ENCODE measurements at places on chromosomes 5 and 9. TPM values are rescaled to one million over a fixed set of nuclear protein-coding genes. Genes with fewer than 3 reads are reported as not detected.

SPINK13 gene
- polyA plus RNA-seq = not detected

ACER2 gene
- 4.5 TPM for polyA plus RNA-seq

ADRA1B gene
- polyA plus RNA-seq = 0.25 TPM

SAXO1 gene
- not detected for polyA plus RNA-seq

MARVELD2 gene
- polyA plus RNA-seq = 3.7 TPM

FKBP15 gene
- polyA plus RNA-seq = 5.5 TPM

LCN1 gene
- polyA plus RNA-seq = not detected

CARD19 gene
- 32.9 TPM for polyA plus RNA-seq

COL15A1 gene
- polyA plus RNA-seq = 13.3 TPM

IDNK gene
- 12.8 TPM for polyA plus RNA-seq

SMIM33 gene
- polyA plus RNA-seq = not detected

BNC2 gene
- polyA plus RNA-seq = 1.3 TPM

DNM1 gene
- 3.5 TPM for polyA plus RNA-seq

SPATA6L gene
- 2.3 TPM for polyA plus RNA-seq

SGCD gene
- polyA plus RNA-seq = 2.1 TPM

PHPT1 gene
- polyA plus RNA-seq = 151 TPM

PIP5KL1 gene
- polyA plus RNA-seq = 2.3 TPM

PLAC8L1 gene
- polyA plus RNA-seq = not detected

MSX2 gene
- polyA plus RNA-seq = 1.5 TPM

PSMB7 gene
- 179 TPM for polyA plus RNA-seq

TAF7 gene
- polyA plus RNA-seq = 32.6 TPM

MARCHF11 gene
- polyA plus RNA-seq = not detected

PKD2L2 gene
- polyA plus RNA-seq = not detected

LHX3 gene
- not detected for polyA plus RNA-seq

SLC6A19 gene
- not detected for polyA plus RNA-seq

GABRP gene
- polyA plus RNA-seq = 31.7 TPM

FAM153A gene
- polyA plus RNA-seq = 11.2 TPM

ARHGAP26 gene
- 4.4 TPM for polyA plus RNA-seq

IL33 gene
- polyA plus RNA-seq = 47.5 TPM

UBE2B gene
- 77.2 TPM for polyA plus RNA-seq

SHISAL2B gene
- polyA plus RNA-seq = not detected

STKLD1 gene
- polyA plus RNA-seq = 1.9 TPM

FRMPD1 gene
- 0.05 TPM for polyA plus RNA-seq

HRH2 gene
- polyA plus RNA-seq = 4.3 TPM

RBM22 gene
- polyA plus RNA-seq = 23.9 TPM

ANKRD31 gene
- polyA plus RNA-seq = not detected

OBP2B gene
- polyA plus RNA-seq = not detected

SPATA31E1 gene
- polyA plus RNA-seq = not detected

CREBRF gene
- 3.2 TPM for polyA plus RNA-seq

PAEP gene
- polyA plus RNA-seq = not detected

RBM18 gene
- polyA plus RNA-seq = 6.0 TPM

GMCL2 gene
- polyA plus RNA-seq = not detected

SRD5A1 gene
- 4.2 TPM for polyA plus RNA-seq

SLC34A1 gene
- 0.10 TPM for polyA plus RNA-seq

ANXA6 gene
- polyA plus RNA-seq = 73.6 TPM

SPINK4 gene
- not detected for polyA plus RNA-seq

C9orf153 gene
- not detected for polyA plus RNA-seq

SPOCK1 gene
- polyA plus RNA-seq = 0.46 TPM

TSSK1B gene
- not detected for polyA plus RNA-seq

MIER3 gene
- polyA plus RNA-seq = 3.9 TPM

NR6A1 gene
- polyA plus RNA-seq = 0.15 TPM

PGM5 gene
- polyA plus RNA-seq = 51.7 TPM

FCN1 gene
- polyA plus RNA-seq = 0.38 TPM

PCDHGA3 gene
- not detected for polyA plus RNA-seq

PBX3 gene
- polyA plus RNA-seq = 9.3 TPM

Measured in stomach (tissue), 19 donors.